ENCODE measurements at places on chromosomes 13 and 19.

DNA sequence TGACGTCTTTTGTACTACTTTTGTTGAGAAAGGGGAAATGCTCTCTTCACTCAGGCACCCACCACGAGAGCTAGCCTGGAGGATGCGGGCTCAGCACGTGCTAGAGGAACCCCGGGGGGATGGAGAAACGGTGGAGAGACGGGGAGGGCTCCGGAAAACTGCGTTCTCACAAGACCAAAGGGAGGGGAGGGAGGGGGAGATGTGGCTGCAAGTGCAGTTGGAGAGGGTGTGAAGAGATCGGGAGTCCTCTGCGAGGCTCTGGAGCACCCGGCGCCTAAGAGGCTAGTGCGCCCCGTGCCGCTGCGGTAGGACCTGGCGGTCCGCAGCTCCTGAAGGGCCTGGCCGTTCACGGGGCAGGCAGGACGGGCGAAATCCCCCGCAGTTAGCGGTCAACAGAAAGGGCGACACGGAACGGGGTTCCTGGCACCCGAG is 43.4 kb upstream of the XPO4 start:
- DNase-seq = peak; percentile 12

DNA sequence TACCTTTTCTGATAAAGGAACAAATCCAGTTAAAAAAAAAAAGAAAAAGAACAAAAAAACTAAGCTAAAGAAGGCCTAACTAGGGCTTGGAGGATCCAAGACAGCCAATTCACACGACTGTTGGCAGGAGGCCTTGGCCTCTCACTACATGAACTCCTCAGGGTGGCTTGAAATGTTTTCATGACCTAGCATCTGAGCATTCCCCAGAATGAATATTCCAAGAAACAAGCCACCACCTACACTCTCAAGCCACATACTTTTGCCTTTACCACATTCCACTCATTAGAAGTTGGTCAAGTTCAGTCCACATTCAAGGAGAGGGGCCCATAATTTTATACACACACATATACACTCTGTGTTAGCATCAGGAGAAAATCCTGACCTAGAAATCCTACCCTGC is 97.6 kb upstream of the SIAH3 start:
- DNase-seq = no peak

DNA sequence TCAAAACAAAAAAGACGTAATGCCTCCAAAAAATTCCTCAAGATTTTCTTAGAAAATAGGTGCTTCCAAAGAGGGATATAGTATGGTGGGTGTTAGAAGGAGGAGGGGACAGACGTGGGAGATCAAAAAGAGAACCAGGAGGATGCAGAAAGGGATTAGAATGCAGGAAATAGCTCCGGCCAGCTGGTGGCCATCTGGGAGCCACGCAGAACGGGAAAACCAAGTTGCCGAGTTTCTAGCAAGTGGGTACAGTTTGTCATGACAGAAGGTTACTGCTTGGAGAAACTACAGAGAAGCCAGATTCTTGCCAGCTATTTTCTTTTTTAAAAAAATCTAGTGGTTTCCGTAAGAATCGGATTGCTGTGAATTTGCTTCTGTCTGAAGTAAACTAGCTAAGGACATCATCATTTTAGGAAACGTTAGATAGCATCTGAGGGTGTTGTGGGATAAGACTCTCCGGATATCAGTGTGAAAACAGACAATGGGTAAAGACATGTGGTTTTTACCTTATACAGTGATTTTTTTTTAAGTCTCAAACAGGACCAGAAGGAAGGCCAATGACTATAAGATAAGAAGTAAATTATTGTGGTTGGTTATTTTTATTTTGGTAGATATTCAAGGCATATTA is 104.9 kb downstream of the HSPH1 start:
- no peak for DNase-seq

GRCh38 chr13:98293103-98293502 is 116.0 kb upstream of the RNF113B start:
- DNase-seq = no peak

GRCh38 chr19:29260477-29261317 is 47.7 kb upstream of the UQCRFS1 start:
- peak; percentile 51 for DNase-seq

DNA sequence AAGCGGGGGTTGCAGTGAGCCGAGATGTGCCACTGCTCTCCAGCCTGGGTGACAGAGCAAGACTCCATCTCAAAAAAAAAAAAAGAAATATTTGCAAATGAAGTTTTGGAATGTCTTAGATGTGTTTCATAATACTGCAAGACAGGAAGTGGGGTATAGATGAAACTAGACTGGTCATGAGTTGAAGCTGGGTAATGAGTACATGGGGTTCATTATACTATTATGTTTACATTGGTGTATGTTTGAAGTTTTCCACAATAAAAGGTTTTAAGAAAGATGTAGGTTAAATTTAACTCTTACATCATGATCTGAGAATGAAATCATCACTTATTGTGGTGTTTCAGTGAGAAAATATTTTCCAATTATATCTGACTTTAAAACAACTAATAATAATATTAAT is 19.0 kb downstream of the FNDC3A start:
- DNase-seq = no peak

GRCh38 chr19:40743926-40744325 is 6.4 kb downstream of the ACTMAP start:
- DNase-seq = no peak

All from activated CD8-positive, alpha-beta T cell treated with anti-CD3 and anti-CD28 coated beads for 36 hours (primary cell).